Fibroblast of skin of right biceps (primary cell): ENCODE measurements at places on chromosomes 4 and X.

GRCh38 chrX:150212672-150213480 is 150.2 kb upstream of the MAMLD1 start:
- DNase-seq, result peak; percentile 63

DNA sequence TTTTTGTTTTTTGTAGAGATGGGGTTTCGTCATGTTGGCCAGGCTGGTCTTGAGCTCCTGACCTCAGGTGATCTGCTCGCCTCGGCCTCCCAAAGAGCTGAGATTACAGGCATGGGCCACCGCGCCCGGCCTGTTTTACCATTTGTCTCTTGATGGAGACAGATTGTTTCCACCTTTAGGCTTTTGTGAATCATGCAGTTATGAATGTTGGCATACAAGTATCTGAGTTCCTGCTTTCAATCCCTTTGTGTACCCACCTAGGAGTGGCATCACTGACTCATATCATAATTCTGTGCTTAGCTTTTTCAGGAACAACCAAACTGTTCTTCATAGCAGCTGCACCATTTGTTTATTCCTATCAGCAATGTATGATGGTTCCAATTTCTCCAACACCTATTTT is 20.2 kb upstream of the MGST2 start:
- no peak for DNase-seq

- peak; percentile 15 for DNase-seq
These were observed 27.7 kb downstream of the CHST7 start for GRCh38 chrX:46601283-46601682.

DNA sequence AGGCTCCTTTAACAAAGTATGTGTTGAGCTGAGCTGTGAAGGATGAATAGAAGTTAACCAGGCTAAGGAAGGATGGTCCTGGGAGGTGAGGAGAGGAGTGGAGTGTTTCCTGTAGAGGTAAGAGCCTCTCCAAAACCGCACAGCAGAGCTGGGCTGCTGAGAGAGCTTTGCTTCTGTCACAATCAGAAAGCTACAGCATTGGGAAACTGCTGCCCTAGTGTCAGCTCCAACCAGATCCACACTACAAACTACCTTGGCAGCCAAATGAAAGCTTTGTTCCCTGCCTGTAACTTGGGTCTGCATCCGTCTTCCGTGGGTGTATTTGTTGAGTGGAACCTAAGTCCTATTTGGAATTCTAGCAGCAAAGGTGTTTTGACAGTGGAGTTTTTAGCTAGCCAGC is 91.8 kb downstream of the REPS2 start:
- DNase-seq, result no peak

GRCh38 chrX:39472161-39472560 is 625.6 kb downstream of the BCOR start:
- DNase-seq, result no peak

DNA sequence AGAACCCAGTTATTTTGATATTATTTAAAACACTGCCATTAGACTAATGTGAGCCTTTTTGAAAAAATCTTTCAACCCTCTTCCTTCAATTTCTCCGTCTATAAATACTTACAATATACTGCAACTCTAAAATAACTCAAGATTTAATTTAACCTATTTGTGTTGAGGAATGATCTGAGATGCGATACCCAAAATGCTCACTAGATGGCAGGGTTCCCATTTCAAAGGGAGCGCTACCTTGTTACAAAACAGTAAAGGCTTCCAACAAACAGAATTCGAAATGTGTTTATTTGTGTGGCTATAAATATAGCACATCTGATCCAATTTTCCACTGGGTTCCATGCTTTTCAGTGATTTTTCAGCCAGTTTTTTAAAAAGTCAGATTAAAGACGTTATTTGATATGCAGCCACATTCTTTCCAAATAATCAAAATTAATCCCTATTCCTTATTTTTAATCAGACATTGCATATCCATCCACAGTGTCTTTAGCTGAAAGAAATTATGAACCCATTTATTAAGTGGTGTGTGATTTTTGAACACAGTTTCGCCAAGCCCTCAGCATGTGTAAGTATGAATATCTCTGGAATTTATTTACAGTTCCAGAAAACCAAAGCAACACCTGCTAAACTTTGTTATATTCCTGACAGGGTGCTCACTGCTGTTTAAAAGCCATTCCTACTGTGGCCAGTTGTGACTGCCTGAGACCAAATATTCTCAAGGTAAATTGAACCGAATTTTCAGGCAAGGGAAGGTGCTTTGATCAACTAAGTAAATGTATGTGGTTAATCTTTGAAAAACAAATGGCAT is 668.0 kb upstream of the LCORL start:
- DNase-seq, result peak; percentile 55
